GM04503 (cell line): ENCODE measurements at places on chromosomes 4 and X.

- no peak for DNase-seq
Measured at GRCh38 chrX:27236681-27237080, 226.5 kb downstream of the PPP4R3C start.

- no peak for DNase-seq
Measured at GRCh38 chr4:17325098-17325497, 186.8 kb downstream of the QDPR start.

DNA sequence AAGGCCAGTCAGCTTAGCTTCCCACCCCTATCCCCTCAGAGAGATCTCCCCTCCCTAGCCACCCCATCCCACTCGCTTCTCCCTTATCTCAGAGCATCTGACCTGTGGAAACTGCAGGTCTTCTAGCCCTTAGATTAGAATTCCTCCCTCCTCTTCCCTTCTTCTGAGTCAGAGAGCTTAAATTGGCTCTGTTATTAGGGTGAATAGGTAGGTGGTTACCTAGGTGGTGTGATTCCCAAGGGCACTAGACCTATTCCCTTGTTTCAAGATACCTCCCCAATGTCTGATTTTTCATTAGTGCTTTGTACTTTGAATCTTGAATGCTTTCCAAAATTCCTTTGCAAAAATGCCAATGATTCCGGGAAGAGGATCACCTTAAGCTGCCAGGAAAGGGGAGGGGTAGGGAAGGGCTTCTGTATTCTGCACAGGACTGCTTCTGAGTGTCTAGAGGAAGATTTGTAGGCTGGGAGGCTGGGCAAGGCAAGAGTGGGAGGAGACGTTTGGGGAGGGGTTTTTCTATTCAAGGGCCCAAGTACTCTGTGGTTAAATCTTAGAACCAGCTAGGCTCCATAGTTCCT is 24.5 kb upstream of the MSN start:
- no peak for DNase-seq

DNA sequence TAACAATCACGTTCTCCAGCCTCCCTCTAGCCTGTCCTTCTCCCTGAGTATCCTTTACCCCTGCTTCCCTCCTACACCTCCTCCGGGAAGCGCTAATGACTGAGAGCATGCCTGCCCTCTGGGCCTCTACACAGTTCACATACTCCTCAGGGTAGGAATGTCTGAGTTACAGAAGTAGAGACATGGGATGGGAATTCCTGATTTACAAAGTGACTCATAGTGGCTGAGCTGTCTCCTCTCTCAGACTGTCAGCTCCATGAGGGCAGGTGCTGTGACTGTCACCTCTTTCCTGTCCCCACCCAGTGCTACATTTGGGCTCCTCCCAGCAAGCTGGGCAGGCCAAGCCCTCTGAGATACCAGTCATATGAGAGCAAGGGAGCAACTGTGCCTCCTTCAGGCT is 2.6 kb downstream of the LAS1L start:
- no peak for DNase-seq

GRCh38 chr4:16265820-16266219 is 39.5 kb upstream of the TAPT1 start:
- DNase-seq = no peak

DNA sequence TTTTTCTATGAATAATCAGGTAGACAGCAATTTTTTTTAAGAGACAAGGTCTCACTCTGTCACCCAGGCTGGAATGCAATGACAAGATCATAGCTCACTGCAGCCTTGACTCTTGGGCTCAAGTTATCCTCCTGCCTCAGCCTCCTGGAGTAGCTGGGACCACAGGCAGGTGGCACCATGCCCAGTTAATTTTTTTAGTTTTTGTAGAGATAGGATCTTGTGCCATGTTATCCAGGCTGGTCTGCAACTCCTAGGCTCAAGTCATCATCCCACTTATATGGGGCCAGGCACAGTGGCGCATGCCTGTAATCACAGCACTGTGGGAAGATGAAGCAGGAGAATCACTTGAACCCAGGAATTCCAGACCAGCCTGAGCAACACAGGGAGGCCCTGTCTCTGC is 26.8 kb downstream of the AFAP1 start:
- no peak for DNase-seq
